Neural progenitor cell (in vitro differentiated cells): ENCODE measurements at places on chromosomes 2 and 18.
A peak's percentile ranks its signal among the peaks of the same experiment; 100 is the strongest.

- H3K4me3 ChIP-seq, result no peak overlapping the region
- peaks cover 6% of the 10 kb centered on the region for H3K4me1 ChIP-seq
- no peak overlapping the region for H3K27ac ChIP-seq
- no peaks in the 10 kb centered on the region for H3K36me3 ChIP-seq
- peaks cover 62% of the 10 kb centered on the region for H3K27me3 ChIP-seq
Measured at GRCh38 chr18:36188916-36189315, 1.6 kb downstream of the MOCOS start.

DNA sequence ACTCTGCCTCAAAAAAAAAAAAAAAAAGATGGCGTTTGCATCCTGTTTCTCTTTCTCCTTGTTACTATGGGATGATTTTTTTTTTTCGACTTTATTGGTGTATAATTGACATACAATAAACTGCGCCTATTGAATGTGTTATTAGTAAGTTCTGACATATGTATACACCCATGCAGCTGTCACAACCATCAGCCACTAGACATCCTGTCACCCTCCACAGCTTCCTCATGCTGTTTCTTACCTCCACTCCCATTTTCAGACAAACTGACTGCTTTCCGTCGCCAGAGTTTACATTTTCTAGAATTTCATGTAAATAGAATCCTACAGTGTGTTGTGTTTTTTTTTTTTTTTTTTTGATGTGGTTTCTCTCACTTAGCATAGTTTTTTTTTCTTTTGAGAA is 27.9 kb downstream of the RRM2 start:
- no peak overlapping the region for H3K27ac ChIP-seq
- no peak overlapping the region for H3K4me3 ChIP-seq

DNA sequence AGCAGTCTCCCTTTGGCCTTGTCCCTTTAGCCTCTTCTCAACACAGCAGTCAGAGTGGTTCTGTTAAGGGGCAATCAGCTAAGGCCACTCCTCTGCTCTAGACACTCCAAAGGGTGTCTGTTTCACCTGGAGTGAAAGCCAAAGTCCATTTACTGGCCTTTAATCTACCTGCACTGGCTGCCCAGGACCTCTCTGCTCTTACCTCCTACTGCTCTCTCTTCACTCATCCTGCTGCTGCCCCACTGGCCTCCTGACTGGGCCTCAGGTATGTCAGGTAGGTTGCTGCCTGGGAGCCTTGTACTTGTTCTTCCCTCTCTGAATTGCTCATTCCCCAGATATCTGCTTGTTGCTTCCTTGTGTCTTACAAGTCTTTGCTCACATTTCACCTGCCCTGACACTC is 68.2 kb downstream of the PIKFYVE start:
- no peak overlapping the region for H3K27ac ChIP-seq
- H3K4me1 ChIP-seq, result no peaks in the 10 kb centered on the region
- no peak overlapping the region for H3K4me3 ChIP-seq
- no peaks in the 10 kb centered on the region for H3K27me3 ChIP-seq
- peaks cover 41% of the 10 kb centered on the region for H3K36me3 ChIP-seq

GRCh38 chr2:235669983-235670962 is 176.4 kb downstream of the AGAP1 start:
- H3K4me1 ChIP-seq, result peaks cover 45% of the 10 kb centered on the region
- no peaks in the 10 kb centered on the region for H3K36me3 ChIP-seq
- H3K4me3 ChIP-seq, result peak overlapping the region; percentile 72
- H3K27me3 ChIP-seq, result peaks cover 23% of the 10 kb centered on the region
- DNase-seq, result peak; percentile 92

GRCh38 chr2:186503827-186504606 is 18.0 kb downstream of the ZC3H15 start:
- peak; percentile 13 for DNase-seq
- H3K36me3 ChIP-seq, result peaks cover 24% of the 10 kb centered on the region
- H3K4me1 ChIP-seq, result no peaks in the 10 kb centered on the region
- H3K27me3 ChIP-seq, result no peaks in the 10 kb centered on the region

GRCh38 chr2:201448701-201449100 is 2.6 kb downstream of the TRAK2 start:
- peaks cover 6% of the 10 kb centered on the region for H3K27me3 ChIP-seq
- no peak for DNase-seq
- no peak overlapping the region for H3K27ac ChIP-seq
- H3K4me1 ChIP-seq, result peaks cover 10% of the 10 kb centered on the region
- no peak overlapping the region for H3K4me3 ChIP-seq
- no peaks in the 10 kb centered on the region for H3K36me3 ChIP-seq

GRCh38 chr2:154032220-154032619 is 160.5 kb downstream of the GALNT13 start:
- no peaks in the 10 kb centered on the region for H3K36me3 ChIP-seq
- DNase-seq, result no peak
- no peak overlapping the region for H3K4me3 ChIP-seq
- no peaks in the 10 kb centered on the region for H3K4me1 ChIP-seq

GRCh38 chr2:222242532-222242931 is 56.3 kb downstream of the PAX3 start:
- DNase-seq, result no peak
- H3K36me3 ChIP-seq, result no peaks in the 10 kb centered on the region
- no peak overlapping the region for H3K27ac ChIP-seq
- no peak overlapping the region for H3K4me3 ChIP-seq

GRCh38 chr2:60738679-60739078 is 17.4 kb upstream of the PAPOLG start:
- peaks cover 11% of the 10 kb centered on the region for H3K4me1 ChIP-seq
- DNase-seq, result no peak
- peaks cover 29% of the 10 kb centered on the region for H3K27me3 ChIP-seq
- no peak overlapping the region for H3K27ac ChIP-seq
- no peak overlapping the region for H3K4me3 ChIP-seq

DNA sequence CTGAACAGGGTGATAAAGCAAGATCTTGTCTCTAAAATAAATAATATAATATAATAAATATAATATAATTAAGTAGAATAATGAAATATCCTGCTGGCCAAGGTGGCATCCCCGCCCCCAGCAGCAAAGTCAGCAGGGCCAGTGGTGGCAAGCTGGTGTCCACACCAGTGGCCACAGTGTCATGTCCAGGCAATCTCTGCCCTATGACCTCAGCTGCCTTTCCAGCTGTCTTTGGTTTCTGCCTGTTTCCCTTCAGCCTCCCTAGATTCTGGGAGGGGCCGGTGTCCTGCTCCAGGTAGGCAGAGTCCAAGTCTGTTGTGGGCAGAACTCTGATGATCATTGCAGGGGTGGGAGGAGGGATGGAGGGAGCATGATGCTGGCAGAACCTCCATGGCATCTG is 16.2 kb upstream of the STEAP3 start:
- H3K36me3 ChIP-seq, result no peaks in the 10 kb centered on the region
- peaks cover 9% of the 10 kb centered on the region for H3K4me1 ChIP-seq
- no peak overlapping the region for H3K27ac ChIP-seq
- H3K27me3 ChIP-seq, result no peaks in the 10 kb centered on the region

DNA sequence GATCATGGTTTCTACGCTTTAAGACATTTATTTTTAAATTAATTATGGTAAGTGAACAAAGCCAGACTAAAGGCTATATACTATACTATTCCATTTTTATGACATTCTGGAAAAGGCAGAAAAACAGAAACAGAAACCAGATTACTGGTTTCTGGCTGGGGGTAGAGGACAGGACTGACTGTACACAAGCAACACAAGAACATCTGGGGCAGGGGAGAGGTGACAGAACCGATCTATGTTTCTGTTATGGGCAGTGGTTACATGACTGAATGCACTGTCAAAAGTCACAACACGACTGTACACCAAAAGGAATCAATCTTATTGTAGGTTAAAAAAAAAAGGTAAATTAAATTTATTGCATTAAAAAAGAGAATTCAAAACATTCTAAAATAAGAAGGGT is 64.7 kb downstream of the PTPN2 start:
- H3K4me1 ChIP-seq, result peaks cover 6% of the 10 kb centered on the region
- H3K27ac ChIP-seq, result no peak overlapping the region
- H3K4me3 ChIP-seq, result no peak overlapping the region
- no peak for DNase-seq
- no peaks in the 10 kb centered on the region for H3K27me3 ChIP-seq

DNA sequence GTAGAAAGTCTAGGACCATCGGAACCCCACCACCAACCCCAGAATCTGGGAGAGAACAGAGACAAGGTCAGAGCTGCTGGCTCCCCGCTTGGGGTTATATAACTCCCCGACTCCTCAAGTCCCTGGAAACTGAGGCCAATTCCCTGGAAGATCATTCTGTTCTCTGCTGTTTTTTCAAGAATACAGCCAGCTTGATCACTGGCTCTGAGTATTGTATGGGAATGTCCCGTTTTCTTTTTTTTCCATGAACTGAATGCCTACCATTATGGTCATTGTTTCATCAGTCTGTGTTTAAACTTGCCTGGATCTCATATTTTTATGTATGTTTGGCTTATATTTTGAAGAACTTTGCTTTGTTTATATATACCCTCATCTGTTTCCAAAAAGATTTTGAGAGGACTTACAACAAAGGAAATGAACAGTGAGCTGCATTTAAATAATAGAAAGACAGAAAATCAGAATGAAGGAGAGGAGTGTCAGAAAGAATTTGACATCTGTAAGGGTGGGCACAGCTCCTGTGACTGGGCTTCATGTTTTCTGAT is 90.0 kb upstream of the ALPP start:
- peaks cover 10% of the 10 kb centered on the region for H3K4me1 ChIP-seq
- H3K4me3 ChIP-seq, result no peak overlapping the region
- no peak for DNase-seq
- no peaks in the 10 kb centered on the region for H3K27me3 ChIP-seq
- no peaks in the 10 kb centered on the region for H3K36me3 ChIP-seq

DNA sequence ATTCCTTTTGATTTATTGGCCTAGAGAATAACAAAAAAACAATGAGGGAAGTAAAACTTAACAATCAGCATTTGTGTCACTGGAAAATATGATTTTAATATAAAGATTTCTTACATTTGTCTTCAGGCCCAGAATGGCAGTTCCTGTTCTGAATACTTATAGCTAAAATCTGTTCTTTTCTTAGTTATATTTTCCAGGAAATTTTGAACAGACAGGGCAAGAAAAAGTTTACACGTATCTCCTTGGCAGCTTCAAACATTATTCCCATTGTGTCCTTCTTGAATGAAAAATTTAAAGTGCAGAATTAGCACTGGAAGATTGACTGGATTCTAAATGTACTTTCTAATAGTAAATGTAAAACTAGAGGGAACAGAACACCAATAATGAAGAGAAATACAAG is 1454.0 kb upstream of the PIK3C3 start:
- no peak for DNase-seq
- H3K36me3 ChIP-seq, result no peaks in the 10 kb centered on the region
- H3K27ac ChIP-seq, result no peak overlapping the region
- H3K4me1 ChIP-seq, result no peaks in the 10 kb centered on the region

DNA sequence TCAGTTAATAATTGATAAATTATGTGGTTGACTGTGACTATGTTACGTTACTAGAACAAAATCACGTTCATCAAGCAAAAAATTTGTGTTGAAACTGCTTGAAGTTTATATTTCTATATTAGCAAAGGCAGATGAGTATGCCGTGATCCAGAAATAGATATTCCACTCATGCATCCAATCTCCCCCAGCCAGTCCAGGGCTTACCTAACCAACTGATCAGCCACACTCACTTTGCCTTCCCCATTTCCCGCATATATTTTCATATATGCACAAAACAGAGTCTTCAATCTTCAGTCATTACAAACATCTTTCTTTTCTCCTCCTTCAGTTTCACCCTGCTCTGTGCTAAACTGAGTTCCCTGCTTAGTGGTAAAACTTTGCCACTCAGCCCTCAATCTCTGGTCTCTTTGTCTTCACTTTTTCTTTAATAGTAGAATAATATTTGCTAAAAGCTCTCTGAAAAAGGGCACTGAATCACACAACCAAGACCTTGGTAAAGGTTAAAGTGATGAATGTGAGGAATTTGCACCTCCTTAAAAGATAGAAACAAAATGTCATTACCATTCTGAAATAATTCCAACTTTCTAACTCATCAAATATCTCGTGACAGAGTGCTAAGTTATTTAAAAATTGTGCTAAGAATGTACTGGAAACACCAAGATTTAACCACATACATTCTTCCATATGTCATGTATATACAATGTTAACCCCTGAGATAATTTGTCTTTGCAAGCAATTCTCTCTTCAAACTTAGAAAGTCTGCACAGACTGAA is 893.2 kb upstream of the CRIM1 start:
- DNase-seq, result no peak
- H3K36me3 ChIP-seq, result no peaks in the 10 kb centered on the region
- no peak overlapping the region for H3K27ac ChIP-seq
- no peak overlapping the region for H3K4me3 ChIP-seq

GRCh38 chr2:54546923-54547720 is 91.0 kb downstream of the SPTBN1 start:
- H3K36me3 ChIP-seq, result no peaks in the 10 kb centered on the region
- no peak overlapping the region for H3K4me3 ChIP-seq
- no peaks in the 10 kb centered on the region for H3K27me3 ChIP-seq
- DNase-seq, result no peak
- H3K27ac ChIP-seq, result no peak overlapping the region
- peaks cover 7% of the 10 kb centered on the region for H3K4me1 ChIP-seq

GRCh38 chr2:218429911-218430692 is 11.2 kb downstream of the VIL1 start:
- H3K36me3 ChIP-seq, result no peaks in the 10 kb centered on the region
- H3K27ac ChIP-seq, result no peak overlapping the region
- H3K4me1 ChIP-seq, result no peaks in the 10 kb centered on the region

DNA sequence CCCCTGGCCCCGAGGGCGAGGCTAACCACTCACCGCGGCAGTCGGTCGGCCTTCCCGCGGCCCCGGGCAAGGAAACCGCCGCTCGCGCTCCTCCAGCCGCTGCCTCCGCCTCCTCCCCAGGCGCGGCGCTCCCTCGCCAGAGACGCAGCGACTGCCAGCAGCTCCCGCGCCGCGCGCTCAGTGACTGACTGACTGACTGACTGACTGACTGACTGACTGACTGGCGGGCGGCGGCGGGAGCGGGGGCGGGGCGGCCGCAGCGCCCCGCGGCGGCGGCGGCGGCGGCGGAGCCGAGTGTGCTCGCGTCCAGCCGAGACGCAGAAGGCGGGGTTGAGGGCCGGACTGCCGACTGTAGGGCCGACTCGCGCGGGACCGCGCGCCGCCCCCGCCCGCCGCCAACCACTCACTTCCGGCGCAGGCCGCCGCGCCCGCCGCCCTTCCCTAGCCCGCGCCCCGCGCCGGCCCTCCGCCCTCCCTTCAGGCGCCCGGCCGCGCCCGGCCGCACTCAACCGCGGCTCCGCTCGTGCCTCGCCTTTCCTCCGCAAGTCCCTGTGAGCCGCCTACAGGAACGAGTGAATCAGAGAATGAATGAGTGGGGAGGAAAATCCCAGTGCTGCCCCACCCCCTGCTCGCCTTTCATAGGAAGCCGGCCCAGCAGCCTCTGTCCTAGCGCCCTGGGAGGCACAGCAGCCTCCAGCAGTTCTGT is at the start of gene RAPH1:
Gene RAPH1, minus strand, starts transcription at position 224 of the 706 bp plus-strand sequence. CDS start 39,948 bp downstream, outside the sequence.
- H3K4me1 ChIP-seq, result peaks cover 16% of the 10 kb centered on the region
- H3K27ac ChIP-seq, result peak within 1 kb of the TSS; percentile 89
- peak within 1 kb of the TSS; percentile 94 for H3K4me3 ChIP-seq
- H3K27me3 ChIP-seq, result no peaks in the 10 kb centered on the region
- peak; percentile 95 for DNase-seq

GRCh38 chr18:67516539-67517443 is at the start of gene DSEL:
TSS of gene DSEL (minus strand) at chr18:67516720. CDS start at chr18:67514608, 2,112 bp downstream.
- H3K4me1 ChIP-seq, result peaks cover 12% of the 10 kb centered on the region
- H3K27ac ChIP-seq, result no peak within 1 kb of the TSS
- H3K4me3 ChIP-seq, result peak within 1 kb of the TSS; percentile 64
- no peaks in the 10 kb centered on the region for H3K36me3 ChIP-seq

GRCh38 chr2:136225950-136226835 is 108.2 kb upstream of the CXCR4 start:
- no peaks in the 10 kb centered on the region for H3K27me3 ChIP-seq
- H3K4me3 ChIP-seq, result no peak overlapping the region
- H3K36me3 ChIP-seq, result no peaks in the 10 kb centered on the region
- DNase-seq, result no peak
